Endothelial cell of umbilical vein (primary cell): ENCODE measurements at places on chromosomes 5 and 9. TPM values are rescaled to one million over a fixed set of nuclear protein-coding genes. Genes with fewer than 3 reads are reported as not detected.
A peak's percentile ranks its signal among the peaks of the same experiment; 100 is the strongest.

The SLC46A2 gene
- total RNA-seq: not detected in 2 replicates

The ERGIC1 gene
- total RNA-seq: 105 and 118 TPM in 2 replicates

The JAK2 gene
- total RNA-seq: 9.7 and 10.3 TPM in 2 replicates

The CDC20B gene
- total RNA-seq: 0.14 and 0.22 TPM in 2 replicates

The CAMK4 gene
- 5.4 and 8.2 TPM in 2 replicates for total RNA-seq

The BARX1 gene
- total RNA-seq: not detected in 2 replicates

The C9 gene
- total RNA-seq: 0.44 TPM in 1 of 2 replicates, not detected in the other

The SPINK6 gene
- total RNA-seq: not detected in 2 replicates

- H3K36me3 ChIP-seq: no peaks in the 10 kb centered on the region
- peaks cover under 1% of the 10 kb centered on the region for H3K4me1 ChIP-seq
- H3K27me3 ChIP-seq: no peaks in the 10 kb centered on the region
- no peak for DNase-seq
These were observed 1828.8 kb downstream of the MAT2B start for GRCh38 chr5:165334201-165334600.

DNA sequence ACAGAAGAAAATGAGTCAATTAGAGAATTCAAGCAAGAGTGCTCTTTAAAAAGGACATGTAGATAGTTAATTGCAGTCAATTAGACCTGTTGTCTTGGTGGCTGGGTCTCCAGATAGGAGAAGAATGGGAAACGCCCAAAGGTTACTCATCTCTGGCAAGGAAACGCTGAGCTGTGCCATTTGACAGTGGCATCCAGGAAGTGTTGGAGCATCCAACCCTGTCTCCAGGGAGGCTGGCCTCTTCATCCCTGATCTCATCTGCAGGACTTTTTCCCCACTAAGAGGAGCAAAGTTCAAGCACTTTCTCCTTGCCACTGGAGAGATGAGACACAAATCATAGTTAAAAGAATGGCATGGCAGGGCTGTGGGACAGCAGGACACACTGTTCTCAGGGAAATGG, 111.7 kb upstream of the MSX2 start:
- no peaks in the 10 kb centered on the region for H3K4me1 ChIP-seq
- no peak overlapping the region for H3K27ac ChIP-seq
- H3K27me3 ChIP-seq: no peaks in the 10 kb centered on the region
- no peak for DNase-seq
- no peak overlapping the region for H3K4me3 ChIP-seq
- no peaks in the 10 kb centered on the region for H3K36me3 ChIP-seq

GRCh38 chr5:50886657-50887345, 220.4 kb downstream of the PARP8 start:
- DNase-seq: no peak
- H3K27ac ChIP-seq: no peak overlapping the region
- H3K36me3 ChIP-seq: no peaks in the 10 kb centered on the region
- H3K4me3 ChIP-seq: no peak overlapping the region
- no peaks in the 10 kb centered on the region for H3K4me1 ChIP-seq
- no peaks in the 10 kb centered on the region for H3K27me3 ChIP-seq

GRCh38 chr9:73810585-73811215, 659.0 kb downstream of the ANXA1 start:
- H3K27ac ChIP-seq: no peak overlapping the region
- no peak for DNase-seq
- no peaks in the 10 kb centered on the region for H3K4me1 ChIP-seq
- no peak overlapping the region for H3K4me3 ChIP-seq

GRCh38 chr5:120958877-120959485, 494.9 kb downstream of the PRR16 start:
- H3K4me1 ChIP-seq: no peaks in the 10 kb centered on the region
- H3K27ac ChIP-seq: no peak overlapping the region
- H3K27me3 ChIP-seq: no peaks in the 10 kb centered on the region
- no peak overlapping the region for H3K4me3 ChIP-seq
- no peaks in the 10 kb centered on the region for H3K36me3 ChIP-seq

DNA sequence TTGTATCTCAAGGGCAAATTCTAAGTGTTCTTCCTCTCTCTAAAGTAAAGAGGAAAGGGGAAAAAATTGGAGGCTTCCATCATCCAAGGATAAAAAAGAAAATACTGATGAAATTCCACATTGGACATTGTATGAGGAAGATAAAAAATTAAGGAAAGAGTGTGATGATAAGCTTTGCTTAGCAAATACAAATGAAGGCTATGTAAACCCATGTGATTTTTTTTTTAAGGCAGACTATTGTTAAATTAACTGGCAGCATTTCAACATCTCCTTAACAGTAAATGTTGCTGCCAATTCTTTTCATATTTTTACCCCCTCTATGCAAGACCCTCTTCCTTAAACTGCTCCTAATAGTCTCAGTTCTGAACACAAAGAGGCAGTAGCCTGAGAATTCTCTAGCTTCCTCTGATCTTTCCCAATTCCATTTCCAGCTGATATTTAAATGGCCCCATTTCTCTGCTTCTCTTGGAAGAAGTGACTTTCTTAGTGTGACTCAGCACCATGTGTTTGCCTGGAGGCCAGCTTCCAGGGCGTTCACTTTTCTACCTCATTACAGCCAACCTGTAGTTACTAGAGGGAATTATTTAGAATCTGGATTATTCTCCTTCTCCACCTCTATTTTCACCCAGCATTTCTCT, 159.7 kb downstream of the TLE1 start:
- no peaks in the 10 kb centered on the region for H3K27me3 ChIP-seq
- H3K27ac ChIP-seq: peak overlapping the region; percentile 15
- H3K36me3 ChIP-seq: no peaks in the 10 kb centered on the region
- H3K4me1 ChIP-seq: peaks cover 10% of the 10 kb centered on the region
- peak; percentile 89 for DNase-seq

- no peaks in the 10 kb centered on the region for H3K36me3 ChIP-seq
- H3K4me3 ChIP-seq: no peak overlapping the region
- DNase-seq: no peak
- no peaks in the 10 kb centered on the region for H3K27me3 ChIP-seq
- no peak overlapping the region for H3K27ac ChIP-seq
These were observed 7.5 kb upstream of the SPATA9 start for GRCh38 chr5:95690333-95690732.

- H3K27ac ChIP-seq: no peak overlapping the region
- DNase-seq: no peak
- no peaks in the 10 kb centered on the region for H3K27me3 ChIP-seq
- no peak overlapping the region for H3K4me3 ChIP-seq
- H3K36me3 ChIP-seq: no peaks in the 10 kb centered on the region
These were observed 5.2 kb upstream of the SLC22A5 start for GRCh38 chr5:132364319-132364718.

DNA sequence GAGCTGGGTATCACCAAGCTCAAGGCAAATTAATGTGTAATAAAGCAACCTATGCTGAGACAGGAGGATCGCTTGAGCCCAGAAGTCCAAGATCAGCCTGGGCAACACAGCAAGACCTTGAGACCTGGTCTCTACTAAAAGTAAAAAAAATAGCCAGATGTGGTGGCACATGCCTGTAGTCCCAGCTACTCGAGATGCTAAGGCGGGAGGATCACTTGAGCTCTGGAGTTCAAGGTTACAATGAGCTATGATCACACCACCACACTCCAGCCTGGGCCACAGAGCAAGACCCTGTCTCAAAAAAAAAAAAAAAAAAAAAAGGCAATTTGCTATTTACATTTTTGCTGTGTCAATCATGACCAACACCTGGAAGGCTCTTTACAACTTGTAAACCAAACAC, 5.2 kb downstream of the STRBP start:
- no peaks in the 10 kb centered on the region for H3K36me3 ChIP-seq
- DNase-seq: no peak

GRCh38 chr5:101678481-101679193, 617.4 kb downstream of the SLCO4C1 start:
- no peak overlapping the region for H3K4me3 ChIP-seq
- peak; percentile 71 for DNase-seq
- no peaks in the 10 kb centered on the region for H3K4me1 ChIP-seq
- no peaks in the 10 kb centered on the region for H3K36me3 ChIP-seq

- peaks cover 18% of the 10 kb centered on the region for H3K4me1 ChIP-seq
- no peak overlapping the region for H3K27ac ChIP-seq
- peaks cover 4% of the 10 kb centered on the region for H3K36me3 ChIP-seq
- peak; percentile 74 for DNase-seq
- no peak overlapping the region for H3K4me3 ChIP-seq
These were observed 31.7 kb downstream of the MRPL22 start for GRCh38 chr5:154972476-154973080.

DNA sequence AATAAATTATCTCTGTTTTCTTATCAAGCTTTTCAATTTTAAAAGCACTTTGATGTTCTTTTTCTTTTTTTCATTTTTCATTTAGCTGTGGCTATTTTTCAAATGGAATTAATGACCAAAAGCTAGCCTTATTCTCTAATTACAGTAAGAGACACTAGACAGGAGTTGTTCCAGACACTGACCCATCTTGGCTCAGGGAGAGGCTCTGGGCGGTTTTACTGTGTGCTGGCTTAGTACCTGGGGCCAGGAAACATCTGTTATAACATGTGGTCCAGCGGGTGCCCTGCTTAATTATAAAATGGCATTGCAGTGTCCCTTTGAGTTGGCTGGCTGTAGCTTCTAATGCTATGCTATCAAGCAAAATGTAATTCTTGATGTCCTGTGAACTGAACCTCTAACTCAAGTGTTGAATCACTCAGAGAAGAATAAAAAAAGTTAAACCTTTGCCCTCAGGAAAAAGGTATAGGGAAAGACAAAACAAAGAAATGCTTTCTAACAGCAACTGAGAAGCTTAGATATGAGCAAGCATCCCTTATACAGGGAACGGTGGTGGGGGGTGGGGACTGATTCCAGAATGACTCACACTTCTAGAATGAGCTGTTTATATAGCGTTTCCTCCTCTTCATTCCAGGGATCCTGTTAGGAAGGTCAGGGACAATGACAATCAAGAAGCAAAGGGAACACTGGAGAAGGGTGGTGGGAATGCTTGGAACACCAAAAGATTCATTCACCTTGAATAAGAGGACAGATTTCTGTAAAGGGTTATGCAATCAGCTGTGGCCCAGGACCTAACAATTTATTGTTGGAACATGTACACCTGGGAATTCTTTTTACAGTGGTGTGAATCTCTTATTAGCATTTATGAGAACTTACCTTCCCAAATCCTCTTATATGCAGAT, 58.7 kb upstream of the NFIB start:
- no peaks in the 10 kb centered on the region for H3K36me3 ChIP-seq
- peak overlapping the region; percentile 29 for H3K4me3 ChIP-seq
- DNase-seq: peak; percentile 98
- no peaks in the 10 kb centered on the region for H3K27me3 ChIP-seq

GRCh38 chr5:134989266-134989830, 21.6 kb downstream of the CATSPER3 start:
- peaks cover 4% of the 10 kb centered on the region for H3K27me3 ChIP-seq
- no peak overlapping the region for H3K4me3 ChIP-seq
- DNase-seq: no peak
- no peak overlapping the region for H3K27ac ChIP-seq
